ENCODE measurements at places on chromosomes 6 and 20.

- DNase-seq = no peak
These were observed 98.0 kb downstream of the ERMARD start for GRCh38 chr6:169849396-169849795.

DNA sequence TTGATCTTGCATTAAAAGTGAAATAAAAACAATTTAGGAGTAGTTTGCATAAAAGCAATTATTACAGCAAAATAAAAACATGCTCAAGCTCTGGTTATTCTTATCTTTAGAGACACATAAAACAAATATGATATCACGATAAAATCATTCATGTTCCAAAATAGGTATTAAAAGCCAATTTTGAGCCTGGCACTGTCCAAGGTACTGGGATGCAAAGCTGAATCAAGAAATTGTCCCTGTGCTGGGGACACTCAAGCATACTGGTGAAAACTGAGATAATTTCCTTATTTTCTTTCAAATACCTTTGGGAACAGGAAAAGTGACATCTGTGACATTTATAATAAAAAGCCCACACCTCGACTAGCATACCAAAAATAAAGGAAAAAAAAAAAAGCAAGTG, 931 bp upstream of the MTCL3 start:
- DNase-seq = no peak

- DNase-seq = no peak
These were observed 51.5 kb downstream of the AIG1 start for GRCh38 chr6:143112084-143112768.

DNA sequence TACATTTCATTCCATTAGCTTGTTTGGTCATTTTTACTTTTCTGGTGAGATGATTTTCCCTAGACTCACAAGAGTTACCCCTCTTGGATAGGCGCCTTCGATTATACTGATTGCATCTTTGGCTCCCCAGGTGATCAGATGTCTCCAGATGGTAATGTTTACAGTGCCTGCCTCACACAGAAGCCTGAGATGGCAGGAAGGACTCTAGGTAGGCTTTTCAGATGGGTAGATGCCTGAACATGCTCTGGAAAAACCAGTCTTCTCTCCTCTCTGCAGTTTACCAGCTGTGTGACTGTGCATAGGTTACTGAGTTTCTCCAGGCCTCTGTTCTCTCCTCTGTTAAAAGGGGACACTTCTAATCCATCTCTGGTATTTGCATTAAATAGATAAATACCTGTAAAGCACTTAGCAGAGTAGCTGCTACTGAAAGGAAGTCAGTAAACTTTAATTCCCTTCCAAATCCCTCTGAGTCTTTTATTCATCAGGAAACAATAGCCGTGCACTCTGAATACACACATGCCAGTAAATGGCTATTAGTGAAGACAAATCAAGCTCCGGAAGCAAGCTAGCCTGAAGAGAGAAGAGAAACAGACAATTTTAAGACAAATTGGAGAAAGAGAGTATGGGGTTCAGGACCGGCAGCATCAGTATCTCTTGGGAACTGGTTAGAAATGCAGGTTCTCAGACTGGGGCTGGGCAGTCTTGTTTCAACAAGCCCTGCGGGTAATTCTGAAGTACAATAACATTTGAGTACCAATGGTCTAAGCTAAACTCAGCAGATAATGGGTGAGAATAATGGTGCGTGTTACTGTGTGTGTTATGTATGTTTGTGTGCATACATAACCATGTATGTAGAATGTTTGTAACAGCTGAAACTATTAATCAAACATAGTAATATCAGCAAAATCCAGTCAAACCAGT, 139.4 kb downstream of the UST start:
- DNase-seq = no peak

DNA sequence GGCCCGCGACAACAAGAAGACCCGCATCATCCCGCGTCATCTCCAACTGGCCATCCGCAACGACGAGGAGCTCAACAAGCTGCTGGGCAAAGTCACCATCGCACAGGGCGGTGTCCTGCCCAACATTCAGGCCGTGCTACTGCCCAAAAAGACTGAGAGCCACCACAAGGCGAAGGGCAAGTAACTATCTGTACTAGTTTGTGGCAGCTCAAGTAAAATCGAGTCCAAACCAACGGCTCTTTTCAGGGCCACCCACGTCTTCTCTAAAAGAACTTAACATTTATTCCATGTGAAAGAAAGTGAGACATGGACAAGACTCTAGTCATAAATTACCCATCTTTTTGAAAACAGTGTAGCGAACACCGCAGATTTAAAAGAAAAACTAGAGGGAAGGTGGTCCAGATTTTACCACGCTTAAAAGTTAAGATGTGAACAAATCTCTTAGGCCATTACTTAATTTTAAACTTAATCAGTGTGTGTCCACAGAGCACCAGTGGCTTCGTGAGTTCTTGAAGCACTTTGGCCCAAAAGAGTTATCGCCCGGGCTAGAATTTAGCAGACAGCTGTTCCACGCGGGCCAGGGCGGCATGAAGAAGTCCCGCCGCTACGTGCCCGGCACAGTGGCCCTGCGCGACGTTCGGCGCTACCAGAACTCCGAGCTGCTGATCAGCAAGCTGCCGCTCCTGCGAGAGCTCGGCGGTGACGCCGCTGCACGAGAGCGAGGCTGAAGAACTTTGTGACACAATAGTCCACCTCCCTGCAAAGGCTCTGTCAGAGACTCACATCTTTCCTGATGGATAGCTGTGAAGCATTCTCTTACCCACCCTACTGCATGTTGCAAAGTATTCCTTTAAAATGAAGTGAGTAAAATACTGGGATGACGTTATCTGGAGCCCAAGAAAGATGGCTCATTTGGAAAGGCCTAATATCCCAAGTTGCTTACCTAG, 113.9 kb upstream of the PRSS16 start:
- DNase-seq = peak; percentile 82

DNA sequence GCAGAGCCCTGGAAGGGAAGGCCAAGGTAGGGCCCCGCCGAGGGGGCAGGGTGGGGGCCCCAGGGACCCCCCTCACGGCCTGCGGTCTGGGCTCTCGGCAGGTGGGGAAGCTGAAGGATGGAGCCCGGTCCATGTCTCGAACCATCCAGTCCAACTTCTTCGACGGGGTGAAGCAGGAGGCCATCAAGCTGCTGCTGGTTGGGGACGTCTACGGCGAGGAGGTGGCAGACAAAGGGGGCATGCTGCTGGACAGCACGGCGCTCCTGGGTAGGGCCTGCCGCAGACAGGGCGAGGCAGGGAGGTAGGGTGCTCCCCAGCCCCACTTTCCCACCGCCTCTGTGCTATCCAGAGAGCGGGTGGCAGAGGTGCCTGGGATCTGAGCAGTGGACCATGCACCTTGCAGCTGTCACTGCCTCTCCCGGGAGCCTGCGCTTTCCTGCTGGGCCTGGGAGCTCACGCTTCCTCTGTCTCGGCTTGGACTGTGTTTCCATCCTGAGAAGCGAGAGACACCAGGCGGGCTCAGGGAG, 83.1 kb downstream of the SYNJ2 start:
- no peak for DNase-seq

GRCh38 chr6:52499026-52499425, 77.8 kb downstream of the TRAM2 start:
- no peak for DNase-seq

DNA sequence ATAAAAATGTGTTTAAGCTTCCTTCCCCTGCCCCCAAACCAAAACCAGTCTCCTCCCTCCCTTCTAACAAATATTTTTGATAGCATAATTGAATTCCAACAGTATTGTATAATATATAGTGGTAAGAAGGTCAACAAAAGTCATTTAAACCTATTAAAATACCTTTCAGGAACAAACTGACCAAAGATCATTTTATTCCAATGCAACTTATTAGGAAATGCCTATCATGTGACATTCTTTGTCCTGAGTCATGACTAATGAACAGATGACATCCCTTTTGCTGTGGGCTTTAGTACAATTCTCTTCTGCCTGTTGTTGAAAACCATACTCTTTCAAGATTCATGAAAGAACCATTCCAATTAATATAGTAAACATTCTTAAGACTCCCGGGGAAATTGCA, 51.5 kb upstream of the TRAF3IP2 start:
- DNase-seq = no peak

GRCh38 chr6:40550202-40551101, 36.7 kb downstream of the LRFN2 start:
- DNase-seq = peak; percentile 47

DNA sequence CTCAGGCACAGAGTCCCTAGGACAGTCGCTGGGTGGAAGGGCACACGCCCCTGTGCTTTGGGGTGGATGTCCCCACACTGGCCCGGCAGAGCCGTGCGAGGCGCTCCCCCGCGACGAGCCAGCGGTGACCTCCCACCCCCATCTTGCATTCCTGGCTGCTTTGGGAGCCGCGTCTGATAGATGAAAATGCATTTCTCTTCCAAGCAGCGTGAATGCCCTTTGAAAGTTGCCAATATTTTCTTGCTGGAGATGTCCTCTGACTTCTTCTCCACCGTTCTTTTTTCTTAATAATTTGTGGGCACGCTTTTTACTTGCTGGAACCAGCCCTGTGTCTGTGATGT, 29.9 kb downstream of the COL20A1 start:
- no peak for DNase-seq

DNA sequence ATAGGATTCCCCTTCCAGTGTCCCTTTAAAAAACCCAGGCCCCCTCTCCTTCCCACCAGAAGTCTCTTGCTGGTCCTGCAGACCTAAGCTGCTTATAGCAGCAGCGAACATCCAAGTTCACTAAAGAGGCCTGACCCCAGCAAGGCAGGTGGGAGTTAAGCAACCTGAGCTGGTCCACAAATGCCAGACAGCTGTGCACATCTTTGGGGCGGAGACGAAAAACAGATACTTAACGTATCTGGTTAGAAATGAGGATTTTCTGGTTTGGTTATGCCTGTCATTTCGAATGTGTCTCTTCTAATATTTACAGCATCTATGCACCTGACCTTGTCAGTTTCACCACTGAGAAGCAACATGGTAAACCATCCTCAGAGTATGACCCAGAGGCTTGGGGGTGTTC, 87.8 kb downstream of the SLC2A10 start:
- no peak for DNase-seq

GRCh38 chr20:40331807-40332560, 357.1 kb downstream of the MAFB start:
- no peak for DNase-seq

GRCh38 chr6:125751334-125751916, 2.0 kb downstream of the HEY2 start:
- no peak for DNase-seq
